ENCODE measurements at places on chromosomes 4 and X.

DNA sequence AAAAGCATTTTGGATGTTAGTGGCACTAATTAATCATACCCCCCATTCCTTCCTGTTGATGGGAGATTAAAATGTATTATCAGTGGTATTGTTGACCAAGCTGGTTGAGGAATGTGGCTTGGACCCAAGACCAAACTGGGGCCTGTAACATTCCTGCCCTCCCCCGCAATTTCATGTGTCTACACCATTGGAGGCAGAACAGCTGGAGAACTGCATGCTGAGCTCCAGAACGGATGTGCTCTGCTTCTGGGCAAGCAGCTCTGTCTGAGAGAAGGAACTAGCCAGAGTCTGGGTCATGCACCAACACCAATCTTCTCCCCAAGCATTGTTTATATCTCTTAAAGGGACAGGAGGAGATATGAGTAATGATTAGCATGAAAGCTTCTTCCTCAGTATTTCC lies 185.5 kb downstream of the CEP135 start:
- no peak for DNase-seq

DNA sequence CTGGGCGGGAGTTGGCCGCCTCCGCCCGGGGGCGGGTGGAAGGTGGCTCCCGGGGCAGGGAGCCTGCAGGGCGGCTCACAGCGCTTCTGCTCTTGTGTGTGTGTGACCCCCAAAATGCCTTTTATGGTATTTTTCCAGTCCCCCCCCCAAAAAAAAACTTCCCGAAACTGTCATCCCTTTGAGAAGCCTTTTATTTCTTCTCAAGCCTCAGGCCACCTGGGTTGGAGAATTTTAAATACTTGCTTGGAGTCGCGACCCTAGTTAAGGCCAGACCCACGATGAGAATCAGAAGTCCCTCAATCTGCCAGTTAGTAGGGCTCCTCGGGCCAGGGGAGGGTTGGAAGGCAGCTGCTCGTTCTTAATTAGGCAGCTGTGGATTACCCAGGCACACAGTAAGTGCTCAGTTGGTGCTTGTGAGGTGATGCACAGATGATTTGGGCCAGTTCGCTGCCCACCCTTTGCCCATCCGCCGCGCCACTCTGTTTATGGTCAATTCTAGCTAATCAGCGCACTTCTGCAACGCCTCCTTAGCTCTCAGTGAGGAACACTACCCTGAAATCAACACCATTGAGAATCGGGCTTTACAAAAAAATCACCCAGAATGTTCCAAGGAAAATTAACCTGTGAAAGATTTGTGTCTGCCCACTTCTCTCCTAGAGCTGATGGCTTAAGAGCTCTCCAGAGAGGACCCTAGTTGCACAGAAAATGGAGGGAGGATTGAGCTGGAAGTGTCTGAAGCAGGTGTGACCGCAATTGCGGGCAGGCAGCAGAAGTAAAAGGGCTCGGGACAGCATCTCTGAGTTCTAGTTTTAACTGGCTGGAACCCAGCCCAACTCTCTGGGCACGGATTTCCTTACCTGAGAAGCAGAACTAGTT lies 648 bp upstream of the SCD5 start:
- DNase-seq, result peak; percentile 28

DNA sequence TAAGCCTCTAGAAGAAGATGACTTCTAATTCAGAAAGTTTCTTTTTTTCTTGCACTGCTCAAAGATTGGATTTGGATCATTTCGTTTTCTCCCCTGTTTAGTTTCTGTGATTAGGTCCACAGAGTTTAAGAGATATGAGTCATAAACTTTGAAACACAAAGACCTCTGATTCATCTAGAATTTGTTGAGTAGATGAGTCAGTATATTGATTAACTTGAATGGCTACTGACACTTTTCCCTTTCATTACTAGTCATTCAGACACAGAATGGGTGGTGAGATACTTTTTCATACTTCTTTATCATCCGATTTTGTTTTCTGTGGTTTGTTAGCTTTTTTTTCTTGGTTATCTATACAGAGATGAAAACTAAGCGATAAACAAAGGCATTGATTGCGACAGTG lies 34.1 kb upstream of the AFF2 start:
- no peak for DNase-seq

DNA sequence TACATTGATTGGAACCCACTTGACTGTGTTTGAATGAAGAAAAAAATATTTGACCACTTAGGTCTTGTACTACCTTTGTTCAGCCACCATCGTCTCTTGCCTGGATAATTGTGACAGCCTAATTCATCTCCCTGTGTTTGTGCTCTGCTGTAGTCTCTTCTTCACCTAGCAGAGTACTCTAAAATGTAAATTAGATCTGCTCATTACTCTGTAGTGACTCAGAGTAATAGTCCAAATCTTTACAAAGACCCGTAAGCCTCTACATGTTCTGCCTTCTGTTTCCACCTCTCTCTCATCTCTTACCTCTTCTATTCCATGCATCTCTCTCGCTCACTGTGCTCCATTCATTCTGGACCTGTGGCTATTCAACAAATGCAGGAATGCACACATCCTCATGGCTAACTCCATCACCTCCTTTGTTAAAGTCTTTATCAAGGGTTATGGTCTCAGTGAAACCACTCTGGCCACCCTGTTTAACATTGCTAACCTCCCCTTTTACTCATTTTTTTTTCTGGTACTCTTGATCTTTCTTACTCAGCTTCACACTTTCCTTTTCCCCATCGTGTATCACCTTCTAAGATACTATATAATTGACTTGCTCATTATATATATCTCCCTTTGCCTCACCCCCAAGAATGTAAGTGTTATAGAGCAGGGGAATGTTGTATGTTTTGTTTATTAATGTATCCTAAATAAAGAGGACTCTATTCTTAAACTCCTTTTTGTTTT lies 98.4 kb downstream of the STIM2 start:
- DNase-seq, result no peak

GRCh38 chr4:19327364-19327763 lies 924.3 kb upstream of the SLIT2 start:
- no peak for DNase-seq

- no peak for DNase-seq
Observed at GRCh38 chr4:169071747-169072146, 61.7 kb upstream of the CBR4 start.

- DNase-seq, result no peak
Observed at GRCh38 chrX:125628435-125628834, 308.8 kb downstream of the TEX13C start.

DNA sequence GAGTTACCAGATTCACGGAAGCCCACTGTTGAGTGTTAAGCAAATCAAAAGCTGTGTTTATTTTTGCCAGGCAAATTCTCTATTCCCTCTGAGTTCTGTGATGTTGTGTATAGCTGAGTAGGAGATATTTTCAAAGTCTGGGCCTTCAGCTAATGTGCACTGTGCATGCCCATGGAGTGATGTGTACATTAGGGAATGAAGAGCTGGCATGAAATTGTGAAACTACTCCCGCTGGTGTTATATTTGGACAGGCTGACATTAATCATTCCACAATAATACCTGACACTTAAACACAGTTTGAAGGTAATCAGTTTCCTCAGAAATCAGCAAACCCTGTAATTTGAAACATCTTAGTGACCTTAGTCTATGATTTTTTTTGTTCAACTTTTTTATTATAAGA lies 88.1 kb upstream of the MBNL3 start:
- no peak for DNase-seq

- no peak for DNase-seq
Observed at GRCh38 chr4:87819281-87819919, 13.4 kb upstream of the MEPE start.

DNA sequence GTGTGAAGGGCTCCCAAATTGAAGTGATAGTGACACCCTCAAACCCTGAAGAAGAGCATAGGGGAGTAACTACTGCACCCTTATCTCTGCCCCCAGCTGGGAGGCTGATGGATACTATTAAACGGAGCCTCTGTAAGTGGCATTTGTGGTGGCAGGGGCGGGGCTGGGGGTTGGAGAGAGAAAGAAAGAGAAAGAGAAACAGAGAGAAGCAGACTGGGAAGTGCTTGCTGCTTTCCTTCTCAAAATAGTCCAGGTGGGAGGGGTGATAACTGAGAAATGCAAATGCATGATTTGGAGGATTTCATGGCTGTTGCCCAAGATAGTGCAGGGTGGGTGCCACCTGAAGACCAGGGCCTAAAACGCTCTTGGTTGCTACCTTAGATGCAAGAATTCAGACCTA lies 253.5 kb upstream of the GATB start:
- DNase-seq, result peak; percentile 13

DNA sequence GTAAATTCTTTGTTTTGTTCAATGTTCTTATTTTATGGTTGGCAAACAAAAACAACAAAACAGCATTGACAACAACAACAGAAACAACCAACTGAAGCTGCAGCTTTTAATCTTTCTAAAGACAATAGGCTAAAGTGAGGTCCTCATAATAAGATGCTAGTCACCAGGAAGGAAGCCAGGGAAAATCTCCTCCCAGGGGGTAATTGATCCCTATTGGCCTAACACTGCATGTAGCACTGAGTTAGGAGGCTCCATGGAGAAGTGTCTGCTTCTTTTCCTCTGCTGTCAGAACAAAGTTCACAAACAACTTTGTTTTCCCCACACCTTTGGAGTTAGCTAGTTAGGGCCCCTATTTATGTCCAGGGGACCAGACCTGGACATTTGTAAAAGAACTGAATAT lies 4.7 kb upstream of the LRAT start:
- no peak for DNase-seq

DNA sequence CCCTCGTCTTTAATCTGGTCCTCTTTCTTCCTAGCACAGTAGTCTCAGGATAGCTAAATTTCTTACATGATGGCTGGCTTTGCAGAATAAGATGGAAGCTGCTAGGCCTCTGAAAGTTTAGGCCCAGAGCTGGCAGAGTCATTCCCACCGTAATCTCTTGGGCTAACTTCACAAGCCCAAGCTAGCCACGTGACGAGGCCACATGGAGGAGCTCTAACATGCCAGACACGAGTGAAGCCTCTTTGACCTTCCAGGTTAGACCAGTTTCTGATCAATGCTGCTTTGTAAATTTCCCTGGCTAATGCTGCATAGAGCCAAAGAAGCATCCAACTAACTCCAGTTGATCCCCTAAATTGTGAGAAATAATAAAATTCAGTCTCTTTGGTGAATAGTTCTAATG lies 9.5 kb upstream of the CENPE start:
- DNase-seq, result no peak

- no peak for DNase-seq
Observed at GRCh38 chrX:16191605-16192004, 24.3 kb downstream of the MAGEB17 start.

DNA sequence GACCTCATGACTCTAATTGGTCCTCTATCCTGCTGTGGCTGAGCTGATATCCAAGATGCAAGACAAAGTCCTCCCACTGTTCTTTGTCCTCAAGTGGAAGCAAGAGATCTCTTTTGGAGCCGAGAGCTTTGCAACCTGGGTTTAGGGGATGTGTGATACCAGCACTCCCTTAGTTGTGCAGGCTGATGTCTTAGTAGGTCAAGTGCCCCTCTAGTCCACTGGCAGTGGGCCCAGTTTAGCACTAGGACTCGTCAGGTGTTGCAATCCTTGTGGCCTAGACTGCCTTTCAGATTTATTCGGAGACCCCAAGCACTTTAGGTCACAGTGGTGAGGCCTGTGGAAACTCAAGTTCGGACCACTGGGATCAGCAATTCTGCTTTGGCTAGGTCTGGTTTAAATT lies 64.0 kb downstream of the GPRASP3 start:
- no peak for DNase-seq

DNA sequence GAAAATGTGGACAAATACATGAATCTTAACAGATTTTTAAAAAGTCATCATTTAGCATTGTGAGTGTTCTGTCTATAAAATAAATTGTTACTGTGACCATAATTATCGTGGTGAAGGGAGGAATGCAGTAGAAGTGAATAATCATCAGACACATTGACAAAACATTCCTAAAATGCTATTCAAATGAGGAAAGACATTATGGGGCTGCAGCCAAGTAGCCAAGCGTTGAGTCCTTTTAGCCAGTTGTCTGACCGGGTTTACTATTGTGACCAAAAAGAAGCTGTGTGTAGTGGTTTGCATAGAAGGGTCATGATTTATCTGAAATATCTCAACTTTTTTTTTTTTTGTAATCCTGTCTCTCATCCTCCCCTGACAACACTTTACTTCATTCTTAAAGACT lies 19.5 kb downstream of the WWC2 start:
- no peak for DNase-seq

- no peak for DNase-seq
Observed at GRCh38 chr4:33085709-33086108, 2365.5 kb downstream of the PCDH7 start.

- DNase-seq, result no peak
Observed at GRCh38 chr4:88517825-88518224, 5.8 kb downstream of the PYURF start.

DNA sequence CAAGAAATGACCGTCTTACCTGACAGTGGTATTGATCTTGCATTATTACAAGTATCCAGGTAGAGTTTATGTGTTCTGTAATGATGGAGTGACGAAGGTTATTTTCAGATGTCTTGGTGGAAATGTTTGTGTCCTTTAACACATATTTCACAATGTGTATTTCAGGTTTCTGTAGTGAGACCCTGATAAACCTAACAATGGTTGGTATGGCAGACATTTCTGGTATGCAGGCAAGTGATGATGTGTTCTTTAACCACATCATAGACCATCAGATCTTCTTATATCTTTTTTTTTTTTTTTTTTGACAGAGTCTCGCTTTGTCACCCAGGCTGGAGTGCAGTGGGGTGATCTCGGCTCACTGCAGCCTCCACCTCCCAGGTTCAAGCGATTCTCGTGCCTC lies 14.6 kb upstream of the ATXN3L start:
- DNase-seq, result no peak

- no peak for DNase-seq
Observed at GRCh38 chr4:139438141-139438540, 15.8 kb upstream of the RAB33B start.

- no peak for DNase-seq
Observed at GRCh38 chrX:11965436-11965835, 172.8 kb upstream of the FRMPD4 start.

DNA sequence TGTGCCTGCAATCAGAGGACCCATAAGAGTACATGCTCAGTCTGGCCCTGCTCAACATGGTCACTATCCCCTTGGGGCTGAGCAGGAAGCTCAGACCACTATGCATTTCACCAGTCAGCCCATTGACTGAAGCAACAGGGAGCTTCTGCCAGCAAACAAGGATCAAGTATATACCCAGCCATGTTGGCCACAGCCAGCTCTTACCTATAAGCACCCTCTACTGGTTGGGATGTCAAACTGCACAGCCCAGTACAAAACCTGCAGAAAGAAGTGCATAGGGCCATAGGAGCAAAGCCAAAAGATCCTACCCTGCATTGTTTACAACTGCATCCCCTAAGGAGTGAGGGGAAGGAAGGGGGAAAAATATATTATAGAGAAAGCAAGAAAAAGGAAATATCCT lies 214.4 kb upstream of the CPEB2 start:
- DNase-seq, result peak; percentile 3

DNA sequence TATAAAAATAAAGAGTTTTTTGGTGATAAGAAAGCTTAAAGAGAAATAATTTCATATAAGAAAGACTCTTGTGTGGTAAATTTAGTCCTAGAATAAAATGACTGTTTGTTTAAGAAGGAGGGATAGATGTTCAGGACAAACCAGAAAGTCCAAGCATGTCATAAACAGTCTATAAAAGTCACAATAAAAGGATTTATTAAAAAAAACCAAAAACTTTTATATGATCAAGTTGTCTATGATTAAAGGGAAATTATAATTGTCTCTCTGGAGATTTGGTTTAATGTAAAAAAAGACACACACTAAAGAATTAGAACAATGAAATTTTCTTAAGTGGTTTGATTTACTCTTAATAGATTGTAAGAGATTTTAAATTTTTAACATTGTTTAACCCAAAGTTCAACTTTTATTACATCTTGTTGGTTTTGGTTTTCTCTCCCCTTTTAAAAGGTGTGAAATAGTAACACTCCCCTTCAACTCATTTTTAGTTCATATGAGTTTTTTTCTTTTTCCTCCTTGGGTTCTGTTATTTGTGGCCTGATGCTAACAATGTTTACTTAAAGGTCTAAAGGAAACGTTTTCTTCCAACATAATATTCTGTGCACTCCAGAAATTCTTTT lies 89.7 kb downstream of the PDHA2 start:
- no peak for DNase-seq
